ENCODE measurements at places on chromosomes 12 and 14.

DNA sequence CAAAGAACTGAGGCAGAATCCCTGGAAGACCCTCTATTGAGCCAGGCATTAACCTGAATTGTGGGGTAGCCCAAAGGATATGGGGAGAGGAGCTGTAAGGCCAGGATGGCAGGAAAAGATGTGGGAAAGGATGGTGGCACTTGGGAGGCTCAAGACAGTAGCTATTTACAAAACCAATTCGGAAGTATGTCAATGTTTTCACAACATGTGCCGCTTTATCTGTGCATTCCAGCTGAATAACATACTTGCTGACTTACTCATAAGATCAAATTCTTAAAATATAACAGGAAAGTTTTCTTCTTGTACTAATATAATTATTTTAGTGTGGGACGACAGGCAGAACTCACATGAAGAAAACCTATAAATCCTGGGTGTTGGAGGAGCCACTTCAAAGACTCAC is 10.6 kb downstream of the BBS10 start:
- DNase-seq: no peak

GRCh38 chr12:114916541-114916940 is 232.6 kb upstream of the TBX3 start:
- no peak for DNase-seq

GRCh38 chr14:74892745-74893144 is 11.0 kb downstream of the DLST start:
- DNase-seq: no peak

DNA sequence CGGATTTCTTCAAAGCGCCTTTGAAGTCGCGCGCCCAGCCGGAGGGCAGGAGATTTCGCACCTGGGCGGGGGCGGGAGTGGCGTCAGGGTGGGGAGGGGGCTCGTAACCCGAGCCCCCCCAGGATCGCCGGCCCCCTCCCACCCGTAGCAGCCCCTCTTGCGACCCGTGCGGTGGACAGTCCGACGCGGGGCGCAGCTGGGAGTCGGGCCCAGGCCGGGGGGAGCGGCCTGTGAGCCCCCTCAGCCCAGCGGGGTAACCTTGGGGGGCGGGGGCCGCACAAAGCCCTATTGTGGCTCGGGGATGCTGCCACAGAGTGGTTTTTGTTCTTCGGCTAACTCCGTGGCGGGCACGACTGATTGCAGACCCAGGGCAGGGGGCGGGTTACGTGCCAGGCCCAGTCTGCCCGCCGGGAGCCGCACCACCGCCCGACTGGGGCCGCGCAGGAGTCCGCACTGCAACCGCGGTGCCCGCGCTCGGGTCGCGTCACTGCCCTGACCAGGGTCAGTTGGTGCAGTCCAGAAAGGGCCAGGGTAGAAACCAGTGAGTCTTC is 4.2 kb upstream of the AAAS start:
- DNase-seq: no peak

DNA sequence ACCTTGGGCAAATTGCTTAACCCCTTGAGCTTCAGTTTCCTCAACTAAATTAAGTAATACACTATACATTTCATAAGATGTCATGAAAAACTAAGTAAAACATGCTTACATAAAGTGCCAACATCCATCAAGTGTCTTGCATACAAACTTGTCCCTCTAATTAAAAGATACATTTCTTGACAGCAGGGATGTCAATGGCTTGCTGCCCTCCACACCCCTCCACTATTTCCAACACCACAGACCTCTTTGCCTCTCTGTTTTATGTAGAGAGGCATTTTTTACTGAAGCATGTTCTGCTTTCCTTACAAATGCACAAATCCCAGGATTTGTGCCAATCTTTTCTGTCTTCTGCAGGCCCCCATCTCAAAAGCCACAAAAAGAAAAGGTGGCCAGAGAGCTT is 89.0 kb upstream of the HOXC13 start:
- DNase-seq: no peak
